Liver (tissue), 10 donors: ENCODE measurements at places on chromosomes 16 and 17. TPM values are rescaled to one million over a fixed set of nuclear protein-coding genes. Genes with fewer than 3 reads are reported as not detected.

DNA sequence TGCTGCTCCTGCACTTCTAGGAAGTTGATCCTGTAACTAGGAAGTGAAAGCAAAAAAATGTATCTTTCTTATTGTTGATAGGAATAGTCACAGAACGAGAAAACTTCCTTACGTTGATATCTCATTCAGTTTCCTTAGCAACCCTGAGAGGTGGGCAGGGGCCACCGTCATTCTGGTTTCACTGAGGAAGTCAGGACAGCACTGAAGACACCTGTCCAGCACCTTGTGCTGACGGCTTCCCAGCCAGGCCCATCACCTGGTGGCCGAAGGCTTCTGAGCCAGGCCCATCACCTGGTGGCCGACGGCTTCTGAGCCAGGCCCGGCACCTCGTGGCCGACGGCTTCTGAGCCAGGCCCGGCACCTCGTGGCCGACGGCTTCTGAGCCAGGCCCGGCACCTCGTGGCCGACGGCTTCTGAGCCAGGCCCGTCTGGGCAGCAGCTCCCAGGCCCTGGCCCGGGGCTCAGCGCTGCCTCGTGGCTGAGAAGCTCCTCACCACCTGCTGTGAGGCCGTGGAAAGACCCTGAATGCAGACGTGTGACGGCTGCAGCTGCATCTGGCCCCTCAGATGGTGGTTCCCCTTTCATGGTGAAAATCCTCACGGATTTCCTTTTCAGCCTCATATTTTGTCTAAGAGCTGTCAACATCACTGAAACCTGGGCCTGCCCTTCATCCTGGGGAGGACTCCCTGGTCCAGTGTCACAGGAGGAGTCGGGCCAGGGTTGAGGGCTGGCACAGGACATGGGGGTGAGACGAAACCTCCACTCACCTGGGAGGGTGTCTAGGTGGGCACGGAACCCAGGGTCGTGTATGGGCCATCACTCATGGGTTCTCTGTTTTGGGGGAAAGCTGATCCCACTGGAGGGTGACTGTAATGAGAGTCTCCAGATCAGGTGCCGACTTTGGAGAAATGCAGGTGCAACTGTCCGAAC is 33.0 kb upstream of the ZNF750 start:
- DNase-seq = no peak

TNFRSF12A gene
- 7.9 TPM for total RNA-seq

SPN gene
- 0.92 TPM for total RNA-seq

NOL11 gene
- total RNA-seq = 20.2 TPM

- DNase-seq = no peak
Measured at GRCh38 chr17:31513731-31514427, 122.4 kb downstream of the RAB11FIP4 start.

CLEC3A gene
- not detected for total RNA-seq

DNA sequence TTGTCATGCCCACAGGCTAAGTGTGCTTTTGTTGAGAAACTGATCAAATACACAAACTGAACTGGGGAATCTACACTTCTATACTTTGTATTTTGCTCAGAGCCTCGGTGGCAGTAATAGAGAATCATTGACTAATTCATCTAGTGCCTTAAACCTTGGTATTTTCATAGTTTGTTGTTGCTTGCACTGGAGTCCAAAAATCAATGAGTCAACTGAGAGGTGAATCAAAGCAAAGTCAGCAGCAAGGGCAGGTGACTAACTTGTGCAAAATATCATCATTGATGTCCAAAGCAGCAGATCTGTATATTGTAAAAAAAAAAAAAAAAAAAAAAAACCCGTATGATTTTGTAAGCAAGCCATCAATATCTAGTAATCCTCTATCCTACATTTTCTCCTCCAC is 296.4 kb downstream of the MAP2K6 start:
- no peak for DNase-seq

DNA sequence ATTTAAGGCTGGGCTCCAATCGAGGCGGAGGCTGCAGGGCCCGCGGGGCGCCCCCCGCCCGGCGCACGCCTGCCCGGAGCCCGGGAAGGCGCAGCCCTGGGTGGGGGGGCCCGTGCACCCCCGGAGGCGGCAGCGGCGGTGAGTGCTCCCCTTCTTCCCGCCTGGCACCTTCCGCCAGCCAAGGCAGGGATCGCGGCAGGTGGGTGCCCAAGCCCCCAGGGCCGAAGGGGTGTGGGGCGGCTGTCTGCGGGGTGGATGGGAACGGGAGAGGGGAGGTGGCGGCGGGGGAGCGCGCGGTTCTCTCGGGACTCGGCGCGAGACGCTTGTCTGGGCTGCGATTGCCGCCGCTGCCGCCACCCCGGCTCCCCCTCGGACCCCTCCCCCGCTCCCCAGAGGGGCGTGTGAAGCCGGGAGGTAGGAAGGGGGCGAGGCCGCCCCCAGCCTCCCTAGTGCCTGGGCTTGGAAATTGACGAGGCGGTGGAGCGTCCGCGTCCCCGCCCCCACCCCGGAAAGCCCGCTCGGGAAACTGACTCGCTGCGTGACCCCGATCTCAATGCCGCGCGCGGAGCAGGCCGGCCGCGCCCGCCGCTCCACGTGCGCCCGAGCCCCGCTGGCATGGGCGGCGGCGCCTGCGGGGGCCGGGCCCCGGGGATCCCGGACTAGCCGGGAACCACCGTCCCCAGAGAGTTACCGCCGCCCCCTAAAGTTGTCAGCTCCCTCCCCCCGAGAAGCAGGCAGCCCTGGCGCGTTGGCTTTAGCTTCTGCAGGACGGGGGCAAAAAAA is 231.5 kb downstream of the MRTFB start:
- DNase-seq = no peak

SDR42E2 gene
- total RNA-seq = not detected

GRCh38 chr16:70465999-70466804 is 11.8 kb downstream of the FCSK start:
- DNase-seq = no peak

GRCh38 chr17:81037798-81038733 is 3.1 kb downstream of the BAIAP2 start:
- DNase-seq = no peak

GRCh38 chr16:46889245-46889941 is 5.2 kb downstream of the GPT2 start:
- no peak for DNase-seq

GRCh38 chr17:61349350-61349749 is 50.3 kb upstream of the TBX2 start:
- DNase-seq = no peak

- DNase-seq = no peak
Measured at GRCh38 chr17:49452661-49453060, 38.0 kb upstream of the PHB1 start.
